ENCODE measurements at places on chromosomes 4 and X.

- no peak for DNase-seq
Measured at GRCh38 chr4:38209654-38210053, 249.5 kb downstream of the PTTG2 start.

DNA sequence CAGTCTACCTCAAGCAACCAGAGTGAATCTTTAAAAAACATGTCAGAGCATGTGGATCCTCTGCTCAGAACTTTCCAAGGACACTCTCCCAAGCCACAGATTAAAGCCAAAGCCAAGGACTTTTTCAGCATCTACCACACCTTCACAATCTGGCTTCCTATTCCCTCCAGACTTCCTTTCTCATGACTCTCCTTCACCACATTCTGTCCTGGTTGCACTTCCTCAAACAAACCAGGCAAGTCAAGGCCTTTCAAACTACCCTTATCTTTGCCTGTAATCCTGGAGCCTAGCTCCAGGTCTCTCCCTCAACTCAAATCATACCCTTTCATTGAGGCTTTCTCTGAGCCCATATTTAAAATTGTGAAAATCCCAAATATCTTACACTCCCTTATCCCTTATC, 191.6 kb upstream of the GALNTL6 start:
- DNase-seq, result no peak

- DNase-seq, result no peak
Measured at GRCh38 chr4:743463-744211, 38.0 kb downstream of the PCGF3 start.

DNA sequence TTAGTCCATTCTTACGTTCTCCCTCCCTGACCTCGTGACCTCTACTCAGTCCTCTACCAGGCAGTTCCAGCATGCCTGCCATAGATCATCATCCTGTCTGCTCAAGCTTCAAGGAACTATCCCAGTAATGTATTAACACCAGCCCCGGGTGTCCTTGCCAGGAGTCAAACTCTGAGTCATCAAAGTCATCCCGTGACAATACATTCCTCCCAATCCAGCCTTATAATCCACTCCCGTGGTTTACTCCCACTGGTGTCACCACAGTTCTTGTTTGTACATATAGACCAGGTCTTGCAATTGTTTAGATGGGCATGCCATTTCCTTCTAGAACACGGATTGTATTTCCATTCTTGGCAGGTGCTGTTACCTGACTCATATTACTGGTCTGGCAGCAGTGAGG, 68.7 kb upstream of the TAB3 start:
- no peak for DNase-seq

DNA sequence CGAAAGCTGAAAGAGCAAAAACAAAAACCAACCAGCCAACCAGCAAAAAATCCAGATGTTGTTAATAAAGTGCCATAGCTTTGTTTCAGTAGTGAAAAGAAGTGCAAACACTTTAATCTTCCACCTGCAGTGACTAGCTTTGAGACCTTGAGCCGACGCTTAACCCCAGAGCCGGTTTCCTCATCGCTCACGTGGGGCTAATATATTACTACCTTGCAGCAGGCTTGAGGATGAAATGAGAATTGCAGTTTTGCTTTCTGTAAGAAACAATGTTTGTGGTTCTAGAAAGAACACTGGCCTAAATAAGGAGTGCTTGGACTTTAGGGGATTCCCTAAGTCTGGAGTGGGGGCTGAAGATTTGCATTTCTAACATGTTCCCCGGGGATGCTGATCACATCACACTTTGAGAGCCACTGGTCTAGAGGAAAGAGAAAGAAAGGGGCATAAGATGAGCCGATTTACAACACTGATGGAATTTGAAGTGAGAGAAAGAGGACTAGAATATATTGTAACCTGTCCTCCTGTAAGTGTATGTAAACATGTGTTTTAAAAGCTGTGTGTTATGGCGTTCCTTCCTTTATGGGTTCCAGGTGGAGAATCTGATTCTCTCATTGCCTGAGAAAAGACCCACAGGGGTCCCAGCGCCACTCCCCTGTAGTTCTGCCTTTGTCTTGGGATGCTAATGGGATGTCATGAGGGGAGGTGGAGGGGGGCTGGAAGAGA, 1.4 kb downstream of the FGF2 start:
- DNase-seq, result no peak
